ENCODE measurements at places on chromosomes 16 and 17. TPM values are rescaled to one million over a fixed set of nuclear protein-coding genes. Genes with fewer than 3 reads are reported as not detected.

KRT39 gene
- total RNA-seq = under 0.01 TPM

FZD2 gene
- 1.1 TPM for total RNA-seq

CA7 gene
- under 0.01 TPM for total RNA-seq

FAHD1 gene
- total RNA-seq = 46.6 TPM

- DNase-seq = no peak
Measured at GRCh38 chr16:14641926-14642325, 9.2 kb downstream of the BFAR start.

GRCh38 chr17:32253117-32253611, 12.5 kb upstream of the RHBDL3 start:
- no peak for DNase-seq

GRCh38 chr17:41678907-41679739, 9.6 kb upstream of the EIF1 start:
- peak; percentile 91 for DNase-seq

- no peak for DNase-seq
Measured at GRCh38 chr17:34001246-34001645, 253.8 kb upstream of the CCL2 start.

- no peak for DNase-seq
Measured at GRCh38 chr16:29905668-29906067, 5.4 kb downstream of the ASPHD1 start.

- no peak for DNase-seq
Measured at GRCh38 chr17:16569358-16569712, 331 bp upstream of the ZNF287 start.

GRCh38 chr17:57368637-57369336, 112.5 kb downstream of the MSI2 start:
- no peak for DNase-seq

All from hematopoietic multipotent progenitor cell (in vitro differentiated cells).